ENCODE measurements at places on chromosomes 1 and 21.

DNA sequence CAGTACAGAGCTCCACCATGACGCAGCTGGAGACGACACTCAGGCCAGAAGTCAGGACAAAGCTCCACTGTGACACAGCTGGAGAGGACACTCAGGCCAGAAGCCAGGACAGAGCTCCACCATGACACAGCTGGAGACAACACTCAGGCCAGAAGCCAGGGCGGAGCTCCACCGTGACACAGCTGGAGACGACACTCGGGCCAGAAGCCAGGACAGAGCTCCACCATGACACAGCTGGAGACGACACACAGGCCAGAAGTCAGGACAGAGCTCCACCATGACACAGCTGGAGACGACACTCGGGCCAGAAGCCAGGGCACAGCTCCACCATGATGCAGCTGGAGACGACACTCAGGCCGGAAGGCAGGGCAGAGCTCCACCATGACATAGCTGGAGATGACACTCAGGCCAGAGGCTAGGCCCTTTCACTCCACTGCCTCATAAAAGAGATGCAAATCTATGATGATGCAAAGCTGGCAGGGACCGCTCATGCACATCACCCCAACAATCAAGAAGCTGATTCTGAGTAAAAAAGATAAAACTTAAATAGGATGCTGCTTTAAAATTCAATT is 13.6 kb upstream of the OR2B11 start:
- DNase-seq = no peak

DNA sequence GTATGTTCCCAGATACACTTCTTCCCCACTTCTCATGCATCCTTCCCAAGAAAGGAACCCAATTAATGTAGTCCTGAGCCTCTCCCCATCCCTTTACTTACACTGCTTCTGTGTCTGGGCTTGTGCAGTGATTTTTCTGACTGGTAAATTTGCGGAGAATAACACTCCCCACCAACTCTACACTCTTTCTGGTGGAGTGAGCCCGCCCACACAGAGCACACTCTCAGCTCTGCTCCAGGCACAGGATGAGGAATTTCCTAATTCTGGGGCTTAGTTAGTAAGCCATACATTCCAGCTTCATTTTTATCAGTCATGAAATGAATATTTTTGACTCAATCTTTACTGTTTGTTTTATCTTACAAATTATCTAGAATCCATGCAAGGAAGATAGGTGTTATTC is 38.6 kb downstream of the FMO4 start:
- DNase-seq = no peak

GRCh38 chr1:67691712-67692111 is 6.7 kb downstream of the GADD45A start:
- no peak for DNase-seq

DNA sequence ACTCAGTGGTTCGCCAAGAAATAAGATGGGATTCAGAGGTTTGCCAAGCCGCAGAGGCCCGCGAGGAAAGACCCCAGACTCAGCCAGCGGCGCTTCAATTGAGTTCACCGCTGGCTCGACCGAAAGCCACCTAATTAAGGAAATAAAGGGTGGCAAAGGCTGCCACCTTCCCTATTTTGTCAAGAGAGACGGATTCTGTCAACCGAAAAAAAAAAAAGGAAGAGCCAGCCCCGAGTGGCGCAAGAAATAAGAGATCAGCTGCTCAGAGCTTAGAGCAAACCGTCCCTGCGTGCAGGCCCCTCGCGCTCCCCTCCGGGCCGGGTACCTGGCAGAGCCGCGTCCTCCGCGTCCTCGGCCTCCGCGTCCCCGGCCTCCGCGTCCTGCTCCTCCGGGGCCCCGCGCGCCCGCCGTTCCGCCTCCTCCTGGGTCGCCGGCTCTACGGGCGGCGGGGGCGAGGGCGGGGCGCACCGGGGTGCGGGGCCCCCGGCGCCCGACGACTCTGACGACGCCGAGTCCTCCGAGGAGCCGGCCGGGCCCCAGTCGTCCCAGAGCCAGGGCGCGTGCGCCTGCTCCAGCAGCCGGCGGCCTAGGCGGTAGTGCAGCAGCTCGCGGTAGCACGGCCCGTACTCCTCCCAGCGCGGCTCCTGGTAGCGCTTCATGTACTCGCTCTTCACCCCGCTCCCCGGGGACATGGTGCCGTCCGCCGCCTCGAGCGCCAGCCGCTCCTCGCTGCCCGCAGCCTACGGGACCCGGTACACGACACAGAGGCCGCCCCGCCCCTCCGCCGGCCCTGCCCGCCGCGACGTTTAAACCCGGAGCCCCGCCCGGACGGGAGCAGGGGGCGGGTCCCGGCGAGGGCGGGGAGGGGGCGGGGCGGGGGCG is 832 bp downstream of the CCSAP start:
- DNase-seq = peak; percentile 62

DNA sequence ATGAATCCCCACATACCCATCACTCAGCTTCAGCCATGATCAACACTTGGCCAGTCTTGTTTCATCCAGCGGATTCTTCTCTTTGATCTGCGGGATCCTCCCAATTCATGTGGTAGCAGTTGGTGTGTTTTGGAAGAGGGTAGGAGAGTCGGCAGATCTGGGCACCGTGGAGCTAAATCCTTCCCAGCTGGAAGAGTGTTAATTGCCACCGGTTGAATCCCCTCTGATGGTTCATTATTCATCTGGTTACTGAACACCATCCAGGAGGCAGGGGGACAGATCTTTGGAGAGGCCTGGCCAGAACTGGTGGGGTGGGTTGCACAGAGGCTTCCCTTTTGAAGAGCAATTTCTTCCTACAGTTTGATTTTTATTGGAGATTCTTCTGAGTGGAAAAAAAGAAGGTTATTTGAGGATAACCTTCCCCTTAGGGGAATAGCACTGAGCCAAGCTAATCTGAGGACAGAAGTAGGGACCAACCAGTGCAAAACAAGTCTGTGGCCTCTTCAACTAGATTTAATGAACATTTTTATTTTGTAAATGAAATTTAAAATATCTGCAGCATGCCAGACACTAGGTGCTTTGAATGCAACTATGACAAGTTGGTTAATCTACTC is 8.1 kb downstream of the NFASC start:
- DNase-seq = no peak

DNA sequence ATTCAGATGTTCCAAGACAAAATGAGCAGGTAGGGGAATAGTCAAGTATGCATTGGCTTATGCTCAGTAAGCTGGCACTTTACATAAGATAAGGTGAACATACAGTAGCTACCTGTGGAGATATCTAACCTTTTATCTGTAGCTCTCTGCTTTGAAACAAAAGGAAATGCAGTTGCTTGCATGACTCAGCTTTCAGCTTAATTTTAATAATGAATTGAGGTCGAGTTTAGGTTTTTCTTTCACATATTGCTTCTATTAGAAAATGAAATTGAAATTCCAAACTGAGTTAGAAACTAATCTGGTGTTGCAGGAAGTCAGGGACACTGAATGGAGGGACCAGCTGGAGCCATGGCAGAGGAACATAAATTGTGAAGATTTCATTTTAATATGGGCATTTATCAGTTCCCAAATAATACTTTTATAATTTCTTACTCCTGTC is 8.3 kb downstream of the FRRS1 start:
- DNase-seq = no peak

DNA sequence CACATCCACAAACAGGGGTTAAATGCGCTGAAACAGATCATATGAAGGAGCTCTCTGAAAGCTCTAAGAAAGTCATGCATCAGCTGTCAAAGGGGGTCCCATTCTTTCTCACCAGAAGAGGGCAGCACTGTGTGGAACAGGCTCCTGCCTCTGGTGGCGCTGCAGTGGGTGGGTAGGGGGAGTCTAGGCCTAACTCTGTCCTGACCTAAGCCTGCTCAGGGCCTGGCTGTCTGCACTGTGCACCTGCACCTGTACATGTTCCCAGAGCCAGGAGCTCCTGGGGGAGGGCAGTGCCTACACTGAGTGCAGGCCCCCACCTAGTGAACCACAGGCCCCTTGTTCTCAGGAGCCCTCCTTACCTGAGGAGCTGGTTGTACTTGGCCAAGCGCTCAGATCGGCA is 16.0 kb downstream of the ENO1 start:
- DNase-seq = peak; percentile 80

GRCh38 chr1:44826375-44827196 is 16.5 kb downstream of the PTCH2 start:
- DNase-seq = peak; percentile 73

GRCh38 chr1:184315254-184315653 is 71.6 kb upstream of the C1orf21 start:
- no peak for DNase-seq

DNA sequence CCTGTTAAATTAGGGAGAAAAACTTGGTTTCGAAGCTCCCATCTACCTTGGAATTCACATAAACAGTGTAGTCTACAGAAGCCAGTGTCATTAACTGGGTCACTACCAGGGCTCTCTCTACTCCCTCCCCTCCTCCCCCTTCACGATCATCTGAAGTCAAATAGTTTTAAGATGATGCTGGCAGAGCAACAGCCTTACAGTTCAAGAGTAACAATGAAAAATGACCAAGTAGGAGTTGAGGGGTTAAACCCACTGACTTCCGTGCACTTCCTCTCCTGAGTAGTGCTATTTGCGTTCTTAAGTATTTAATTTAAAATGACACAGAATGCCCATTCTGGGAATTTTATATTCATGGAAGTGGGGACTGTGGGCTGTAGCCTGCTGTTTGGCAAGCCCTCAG is 236.9 kb downstream of the SIPA1L2 start:
- DNase-seq = no peak

DNA sequence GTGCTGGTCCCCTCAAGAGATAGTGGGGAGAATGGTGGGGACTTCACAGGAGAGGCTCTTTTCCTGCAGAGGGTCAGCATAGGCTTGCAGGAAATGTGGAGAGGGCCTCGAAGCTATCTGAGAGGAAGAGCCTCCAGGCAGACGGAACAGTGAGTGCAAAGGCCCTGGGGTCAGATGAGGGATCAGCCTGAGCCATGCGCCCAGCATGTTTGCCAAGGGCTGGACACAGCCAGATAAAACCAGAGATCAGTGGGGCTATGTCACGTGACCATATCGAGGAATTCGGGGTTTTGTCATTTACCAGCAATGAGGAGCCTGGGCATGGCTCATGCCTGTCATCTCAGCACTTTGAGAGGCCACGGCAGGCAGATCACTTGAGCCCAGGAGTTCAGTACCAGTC is 6.5 kb upstream of the UTS2 start:
- DNase-seq = no peak

- DNase-seq = no peak
Measured at GRCh38 chr1:214418391-214418790, 133.0 kb downstream of the PTPN14 start.

- no peak for DNase-seq
Measured at GRCh38 chr1:31215065-31215570, 24.6 kb downstream of the NKAIN1 start.

DNA sequence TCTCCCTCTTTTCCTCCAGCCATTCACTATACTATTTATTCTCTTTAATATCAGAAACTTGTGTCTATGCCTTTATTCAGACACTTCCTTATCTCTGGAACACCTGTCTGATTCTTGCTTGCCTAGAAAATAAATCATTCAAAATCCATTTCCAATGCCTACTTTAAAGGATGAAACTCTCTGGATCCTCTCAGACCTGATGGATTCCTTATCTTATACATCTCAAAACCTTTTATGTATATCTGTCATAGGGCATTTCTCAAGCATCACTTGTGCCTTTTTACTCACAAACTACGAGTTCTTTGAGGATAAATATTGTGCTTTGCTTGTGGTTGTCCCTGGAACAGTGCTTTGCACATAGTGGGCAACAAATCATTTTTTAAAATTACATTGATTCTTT is 3.8 kb upstream of the ATP6V1G3 start:
- DNase-seq = no peak

GRCh38 chr1:74937176-74937575 is 197.0 kb upstream of the LHX8 start:
- DNase-seq = no peak

Data from hematopoietic multipotent progenitor cell (in vitro differentiated cells).